ENCODE measurements at places on chromosomes 11 and 22.

DNA sequence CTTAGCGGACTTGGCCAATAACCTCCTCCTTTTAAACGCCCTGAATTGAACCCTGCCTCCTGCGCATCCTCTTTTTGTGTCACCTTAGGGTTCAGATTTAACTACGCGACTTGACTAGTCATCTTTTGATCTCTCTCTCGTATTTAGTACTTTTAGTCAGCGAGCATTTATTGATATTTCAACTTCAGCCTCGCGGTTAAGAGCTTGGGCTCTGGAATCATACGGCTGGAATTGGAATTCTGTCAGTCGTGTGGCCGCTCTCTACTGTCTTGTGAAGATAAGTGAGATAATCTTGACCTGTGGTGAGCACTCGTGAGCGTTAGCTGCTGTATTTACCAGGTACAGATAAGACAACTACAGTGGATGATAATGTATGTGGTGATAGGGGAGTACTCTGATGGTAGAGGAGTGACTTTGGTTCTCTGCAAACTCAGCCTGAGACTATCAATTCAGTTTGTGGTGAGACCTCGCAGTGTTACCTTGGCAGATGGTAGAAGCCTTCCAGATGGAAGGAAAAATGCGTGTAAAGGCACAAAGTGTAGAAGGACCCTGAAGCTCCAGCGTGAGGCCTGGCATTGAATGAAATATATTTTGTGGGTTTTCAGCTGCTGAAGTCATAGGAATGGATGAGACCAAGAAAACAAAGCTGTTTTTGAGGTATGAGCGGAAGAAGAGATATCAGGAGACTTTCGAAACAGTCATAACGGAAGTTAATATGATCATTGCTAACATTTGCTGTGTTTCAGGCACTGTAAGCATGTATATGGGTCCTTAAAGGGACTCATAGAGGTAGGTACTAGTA, 682 bp downstream of the ATM start:
- no peak overlapping the region for H3K27ac ChIP-seq
- H3K27me3 ChIP-seq, result no peaks in the 10 kb centered on the region
- no peak overlapping the region for H3K4me3 ChIP-seq
- peaks cover 5% of the 10 kb centered on the region for H3K36me3 ChIP-seq

DNA sequence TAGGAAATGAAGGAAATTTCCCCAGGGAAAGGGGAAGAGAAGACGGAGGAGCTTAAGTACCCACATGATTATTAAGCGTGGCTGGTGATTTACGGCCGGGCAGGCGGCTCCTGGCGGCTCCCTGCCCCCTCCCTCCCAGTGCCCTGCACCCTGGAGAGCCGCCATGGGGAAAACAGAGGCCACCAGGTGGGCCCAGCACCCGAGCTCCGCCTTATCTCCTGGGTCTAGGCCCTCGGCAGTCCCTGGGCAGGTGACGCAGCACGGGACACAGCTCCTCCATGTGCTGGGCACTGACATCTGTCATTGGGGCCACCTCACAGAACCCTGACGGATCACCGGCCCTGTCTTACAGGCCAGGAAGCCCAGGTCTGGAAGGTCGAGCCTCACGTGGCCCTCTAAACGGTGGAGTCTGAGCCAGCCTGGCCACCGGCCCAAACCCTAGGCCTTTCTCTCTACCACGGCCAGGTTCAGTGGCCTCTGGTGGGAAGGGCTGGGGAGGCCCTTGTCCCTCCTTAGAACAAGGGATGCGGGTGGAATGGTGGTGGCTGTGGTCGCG, 60.2 kb upstream of the PPARA start:
- H3K4me1 ChIP-seq, result no peaks in the 10 kb centered on the region
- H3K4me3 ChIP-seq, result no peak overlapping the region
- H3K36me3 ChIP-seq, result no peaks in the 10 kb centered on the region
- no peak overlapping the region for H3K27ac ChIP-seq
- no peak for DNase-seq
- H3K27me3 ChIP-seq, result no peaks in the 10 kb centered on the region

DNA sequence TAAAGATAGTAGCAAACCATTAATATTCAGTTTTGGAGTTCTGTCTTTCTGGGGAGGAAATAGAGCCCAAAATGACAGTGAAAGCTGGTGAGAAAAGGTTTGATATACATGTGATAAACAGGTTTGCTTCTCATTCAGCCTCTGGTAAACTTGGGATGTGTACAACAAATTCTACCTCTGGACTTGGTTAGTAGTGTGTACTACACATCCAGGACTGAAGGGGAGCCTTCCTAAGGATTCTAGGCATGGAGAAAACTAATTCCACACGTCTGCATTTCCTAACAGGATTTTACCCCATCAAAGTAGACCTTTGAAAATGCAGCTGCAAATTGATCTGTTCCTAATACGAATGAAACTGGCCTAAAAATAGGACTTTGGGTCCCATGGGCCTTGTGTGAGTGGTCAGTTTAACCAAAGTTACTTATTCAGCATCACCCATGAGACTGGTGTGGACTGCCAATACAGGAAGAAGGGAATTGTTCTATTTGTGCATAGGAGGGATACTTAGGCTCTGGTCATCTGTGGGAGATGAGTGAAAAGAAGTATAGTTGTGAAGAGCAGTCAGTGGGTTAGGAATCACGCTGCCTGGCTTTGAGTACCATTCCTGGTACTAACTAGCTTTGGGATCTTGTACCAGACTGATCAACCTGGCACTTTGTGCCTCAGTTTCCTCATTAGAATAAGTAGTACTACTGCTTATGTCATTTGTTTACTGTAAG, 74.2 kb downstream of the YAP1 start:
- no peaks in the 10 kb centered on the region for H3K27me3 ChIP-seq
- DNase-seq, result no peak
- H3K4me1 ChIP-seq, result peaks cover 44% of the 10 kb centered on the region

DNA sequence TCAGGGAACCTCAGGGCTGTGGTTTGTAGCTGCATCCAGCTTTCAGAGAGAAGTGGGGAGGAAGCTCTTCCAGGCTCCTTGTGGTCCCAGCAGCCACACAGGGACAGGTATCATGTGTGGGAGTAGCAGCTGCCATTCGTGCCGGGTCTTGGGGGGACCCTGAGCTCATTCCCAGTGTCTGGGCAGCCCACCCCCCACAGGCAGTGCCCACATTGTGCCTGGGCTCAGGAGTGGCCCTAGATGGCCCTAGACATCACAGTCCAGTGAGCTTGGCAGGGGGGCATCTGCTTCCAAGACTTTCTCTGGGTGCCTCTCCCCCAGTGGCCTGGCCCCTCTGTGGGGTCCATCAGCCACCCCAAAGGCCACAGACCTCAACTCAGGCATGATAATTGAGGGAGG, 619.7 kb downstream of the BRD1 start:
- H3K4me1 ChIP-seq, result 0 out of 2 replicates have a peak, but pooled peaks cover 3% of the 10 kb centered on the region
- no peaks in the 10 kb centered on the region for H3K27me3 ChIP-seq
- H3K36me3 ChIP-seq, result no peaks in the 10 kb centered on the region
- no peak overlapping the region for H3K4me3 ChIP-seq

- H3K4me1 ChIP-seq, result peaks cover 14% of the 10 kb centered on the region
- H3K27ac ChIP-seq, result no peak overlapping the region
- no peak for DNase-seq
- no peak overlapping the region for H3K4me3 ChIP-seq
- no peaks in the 10 kb centered on the region for H3K27me3 ChIP-seq
Measured at GRCh38 chr22:19598054-19598855, 74.0 kb upstream of the CLDN5 start.

GRCh38 chr11:11189506-11189905, 163.5 kb downstream of the CSNK2A3 start:
- H3K4me3 ChIP-seq, result no peak overlapping the region
- H3K27ac ChIP-seq, result no peak overlapping the region
- DNase-seq, result no peak

DNA sequence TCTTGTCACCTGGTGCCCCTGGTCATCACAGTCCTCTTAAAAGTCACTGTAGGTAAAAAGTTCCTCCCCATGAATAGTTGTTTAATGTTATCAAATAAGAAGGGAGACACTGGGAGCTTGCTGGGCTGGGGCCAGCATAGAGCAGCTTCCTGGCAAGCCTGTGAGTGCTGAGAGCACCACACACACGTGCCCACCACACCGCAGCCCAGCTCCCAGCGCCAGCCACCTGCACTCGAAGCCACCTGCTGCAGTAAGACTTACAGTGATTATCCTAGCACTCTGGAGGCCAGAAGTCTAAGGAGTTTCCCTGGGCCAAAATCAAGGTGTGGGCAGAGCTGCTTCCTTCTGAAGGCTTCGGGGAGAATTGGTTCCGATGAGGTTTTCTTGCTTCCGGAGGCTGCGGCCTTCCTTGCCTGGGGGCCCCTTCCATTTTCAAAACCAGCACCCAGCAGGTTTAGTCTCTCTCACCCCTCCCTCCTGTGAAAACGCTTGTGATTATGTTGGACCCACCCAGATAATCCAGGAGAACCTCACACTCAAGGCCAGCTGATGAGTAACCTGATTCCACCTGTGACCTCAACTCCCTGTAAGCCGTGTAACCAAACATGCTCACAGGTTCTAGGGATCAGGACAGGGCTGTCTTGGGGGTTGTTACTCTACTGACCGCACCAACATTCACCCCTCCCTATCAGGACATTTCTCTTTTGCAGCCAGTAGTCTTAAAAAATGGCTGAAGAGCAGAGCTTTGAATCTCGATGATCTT, 687.2 kb downstream of the TBC1D22A start:
- peaks cover 30% of the 10 kb centered on the region for H3K36me3 ChIP-seq
- H3K27me3 ChIP-seq, result peaks cover 3% of the 10 kb centered on the region
- H3K4me1 ChIP-seq, result no peaks in the 10 kb centered on the region
- no peak overlapping the region for H3K27ac ChIP-seq
- H3K4me3 ChIP-seq, result no peak overlapping the region

DNA sequence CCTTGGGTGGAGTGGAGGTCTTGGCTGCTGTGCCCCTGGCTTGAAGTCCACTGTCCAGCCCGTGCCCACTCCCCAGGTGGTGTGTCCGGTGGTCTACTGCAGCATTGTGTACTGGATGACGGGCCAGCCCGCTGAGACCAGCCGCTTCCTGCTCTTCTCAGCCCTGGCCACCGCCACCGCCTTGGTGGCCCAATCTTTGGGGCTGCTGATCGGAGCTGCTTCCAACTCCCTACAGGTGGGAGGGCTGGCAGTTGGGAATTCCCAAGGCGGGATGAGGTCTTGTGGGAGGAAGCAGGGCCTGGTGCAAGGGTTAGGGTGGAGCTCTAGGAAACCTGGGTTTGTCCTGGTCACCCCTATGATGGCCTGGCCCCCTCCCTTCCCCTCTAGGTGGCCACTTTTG, 8.4 kb upstream of the NLRX1 start:
- no peaks in the 10 kb centered on the region for H3K27me3 ChIP-seq
- DNase-seq, result no peak
- H3K36me3 ChIP-seq, result no peaks in the 10 kb centered on the region
- H3K4me1 ChIP-seq, result peaks cover 12% of the 10 kb centered on the region
- no peak overlapping the region for H3K27ac ChIP-seq

- DNase-seq, result no peak
- H3K4me1 ChIP-seq, result peaks cover 10% of the 10 kb centered on the region
- H3K4me3 ChIP-seq, result no peak overlapping the region
- no peaks in the 10 kb centered on the region for H3K36me3 ChIP-seq
- H3K27ac ChIP-seq, result no peak overlapping the region
Measured at GRCh38 chr11:19398273-19398672, 157.5 kb upstream of the E2F8 start.

- no peak overlapping the region for H3K4me3 ChIP-seq
- no peaks in the 10 kb centered on the region for H3K36me3 ChIP-seq
- peaks cover 27% of the 10 kb centered on the region for H3K4me1 ChIP-seq
Measured at GRCh38 chr22:39130892-39131855, 21.3 kb downstream of the CBX7 start.

- no peaks in the 10 kb centered on the region for H3K4me1 ChIP-seq
- no peak overlapping the region for H3K4me3 ChIP-seq
- no peaks in the 10 kb centered on the region for H3K36me3 ChIP-seq
- H3K27ac ChIP-seq, result no peak overlapping the region
Measured at GRCh38 chr11:124108156-124108555, 7.1 kb upstream of the VWA5A start.

DNA sequence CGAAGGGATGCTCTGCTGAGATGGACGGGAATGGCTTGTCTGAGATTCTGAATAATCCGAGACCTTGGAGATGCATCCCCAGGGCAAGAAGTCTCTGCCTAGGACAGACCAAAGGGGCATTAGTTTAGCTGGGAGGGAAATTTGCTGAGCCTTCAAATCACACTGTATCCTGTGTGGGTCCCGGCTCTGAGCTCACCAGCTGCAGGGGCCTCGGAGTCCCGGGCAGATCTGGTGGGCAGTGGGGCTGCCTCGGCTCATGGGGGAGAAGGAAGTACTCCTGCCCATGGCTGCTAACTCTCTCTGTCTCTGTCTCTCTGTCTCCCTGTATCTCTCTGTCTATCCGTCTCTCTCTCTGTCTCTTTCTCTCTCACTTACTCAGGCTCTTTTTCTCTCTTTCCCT, 522.4 kb downstream of the TBC1D22A start:
- no peak for DNase-seq
- H3K27me3 ChIP-seq, result no peaks in the 10 kb centered on the region
- H3K36me3 ChIP-seq, result peaks cover 4% of the 10 kb centered on the region
- no peaks in the 10 kb centered on the region for H3K4me1 ChIP-seq

GRCh38 chr11:32005786-32006416, 85.0 kb upstream of the RCN1 start:
- peaks cover 3% of the 10 kb centered on the region for H3K27me3 ChIP-seq
- no peak overlapping the region for H3K27ac ChIP-seq
- H3K4me1 ChIP-seq, result peaks cover 16% of the 10 kb centered on the region

GRCh38 chr11:76684516-76684915, 14.0 kb upstream of the LRRC32 start:
- H3K36me3 ChIP-seq, result no peaks in the 10 kb centered on the region
- peaks cover 4% of the 10 kb centered on the region for H3K27me3 ChIP-seq
- H3K4me1 ChIP-seq, result peaks cover 11% of the 10 kb centered on the region
- DNase-seq, result no peak
- H3K4me3 ChIP-seq, result no peak overlapping the region

- H3K4me1 ChIP-seq, result no peaks in the 10 kb centered on the region
- 0 out of 2 replicates have a peak, but pooled peaks cover 3% of the 10 kb centered on the region for H3K36me3 ChIP-seq
- H3K27ac ChIP-seq, result no peak overlapping the region
- no peak for DNase-seq
- H3K27me3 ChIP-seq, result no peaks in the 10 kb centered on the region
Measured at GRCh38 chr11:86747801-86748200, 52.5 kb upstream of the PRSS23 start.

GRCh38 chr22:44295406-44295805, 17.3 kb downstream of the SHISAL1 start:
- H3K4me3 ChIP-seq, result no peak overlapping the region
- DNase-seq, result no peak
- peaks cover 20% of the 10 kb centered on the region for H3K4me1 ChIP-seq
- H3K36me3 ChIP-seq, result peaks cover 13% of the 10 kb centered on the region

DNA sequence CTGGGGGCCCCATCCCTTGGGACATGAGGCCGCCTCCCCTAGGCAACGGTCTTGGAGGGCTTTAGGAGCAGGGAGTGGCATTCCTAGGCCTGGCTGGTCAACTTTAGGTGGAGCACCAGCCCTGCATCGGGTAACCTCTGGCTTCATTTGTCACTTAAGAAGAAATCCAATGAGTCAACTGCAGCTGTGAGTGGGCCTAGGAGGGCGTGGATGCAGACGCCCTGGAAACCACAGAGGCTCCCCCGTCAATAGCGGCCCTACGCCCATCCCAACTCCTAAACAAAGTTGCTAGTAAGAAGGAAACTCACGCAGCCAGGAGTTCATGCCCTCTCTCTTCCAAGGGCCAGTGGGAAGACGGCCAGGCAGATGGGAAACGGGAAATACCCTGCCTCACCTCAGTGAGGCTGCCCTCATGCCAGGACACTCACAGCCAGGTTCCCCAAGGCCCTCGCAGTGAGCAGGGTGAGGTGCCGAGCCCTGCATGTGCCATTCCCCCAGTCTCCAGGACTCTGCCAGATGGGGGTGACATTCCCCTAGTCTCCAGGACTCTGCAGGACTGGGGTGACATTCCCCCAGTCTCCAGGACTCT, 20.8 kb downstream of the BID start:
- H3K27ac ChIP-seq, result no peak overlapping the region
- H3K36me3 ChIP-seq, result no peaks in the 10 kb centered on the region
- no peak for DNase-seq
- H3K4me1 ChIP-seq, result no peaks in the 10 kb centered on the region
- H3K27me3 ChIP-seq, result no peaks in the 10 kb centered on the region
